Stimulated activated naive CD8-positive, alpha-beta T cell treated with anti-CD3 and anti-CD28 coated beads, Interleukin-15, amount 100 ng/mL, for 72 hours (primary cell): ENCODE measurements at places on chromosomes 7 and 10.

- no peak for DNase-seq
Measured at GRCh38 chr7:85392326-85392725, 205.5 kb upstream of the SEMA3D start.

DNA sequence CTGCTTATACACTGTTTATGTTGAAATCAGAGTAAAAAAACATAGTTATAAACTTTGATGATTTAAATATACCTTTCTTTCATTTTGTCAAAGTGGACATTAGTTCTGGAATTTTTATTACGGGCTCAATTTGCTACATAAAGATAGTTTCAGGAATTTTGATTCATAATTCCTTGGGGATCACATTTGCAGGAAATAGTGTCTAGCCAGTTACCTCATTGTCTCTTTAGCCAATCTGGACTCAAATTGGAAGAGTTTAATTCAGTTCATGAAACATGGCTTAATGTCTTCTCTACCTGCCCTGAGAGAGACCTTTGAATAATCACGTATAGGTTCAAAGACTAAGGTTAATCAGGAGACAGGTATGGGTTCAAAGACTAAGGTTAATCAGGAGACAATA lies 262.6 kb downstream of the HGF start:
- DNase-seq, result no peak

DNA sequence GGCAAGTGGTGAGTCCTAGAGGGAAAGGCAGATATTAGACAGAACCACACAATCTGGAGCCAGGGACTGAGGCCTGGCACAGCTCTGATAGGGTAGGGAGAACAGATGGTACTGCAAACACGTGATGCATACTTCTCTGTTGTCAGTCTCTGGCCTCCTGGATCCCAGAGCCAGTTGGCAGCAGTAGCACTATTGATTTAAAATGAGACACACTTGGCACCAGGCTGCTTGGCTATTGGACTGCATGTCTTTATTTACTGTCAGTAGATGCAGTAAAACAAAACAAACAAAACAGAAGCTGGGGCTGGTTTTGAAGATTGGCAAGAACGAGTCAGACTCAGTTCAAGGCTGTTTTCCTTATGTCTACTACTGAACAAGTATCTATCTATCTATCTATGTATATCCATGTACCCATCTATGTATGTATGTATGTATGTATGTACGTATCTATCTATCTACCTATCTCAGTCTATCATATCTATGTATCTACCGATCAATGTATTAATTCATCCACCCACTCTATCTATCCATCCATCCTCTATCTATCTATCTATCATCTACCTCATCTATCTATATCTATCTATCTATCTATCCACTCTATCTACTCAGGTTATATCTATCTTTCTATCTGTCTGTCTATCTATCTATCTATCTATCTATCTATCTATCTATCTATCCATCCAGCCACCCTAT lies 23.4 kb upstream of the MGAM2 start:
- DNase-seq, result no peak

GRCh38 chr7:101121991-101122932 lies 4.6 kb upstream of the SERPINE1 start:
- DNase-seq, result no peak

- no peak for DNase-seq
Measured at GRCh38 chr7:101764221-101764620, 53.2 kb upstream of the CUX1 start.

GRCh38 chr10:49600781-49601400 lies 9.2 kb upstream of the SLC18A3 start:
- DNase-seq, result no peak

DNA sequence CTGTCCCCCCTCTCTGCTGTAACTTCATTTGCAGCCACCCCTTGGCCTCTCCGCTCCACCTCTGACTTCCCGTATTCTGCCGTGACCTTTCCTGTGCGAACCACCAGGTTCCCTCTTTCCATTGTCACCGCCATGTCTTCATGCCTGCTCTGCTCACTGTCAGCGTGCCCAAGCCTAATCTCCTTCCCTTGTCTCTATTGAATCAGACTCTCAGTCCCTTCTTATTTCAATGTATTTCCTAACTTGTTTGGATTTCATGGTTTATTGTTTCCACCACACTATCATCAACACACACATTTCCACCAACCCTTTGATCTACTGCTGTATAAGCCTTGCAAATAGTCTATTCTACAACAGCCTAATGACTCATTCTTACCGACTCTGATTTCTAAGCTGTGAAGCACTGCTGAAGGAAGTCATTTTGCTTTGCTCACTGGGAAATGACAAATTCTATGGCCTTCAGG lies 30.0 kb upstream of the INHBA start:
- no peak for DNase-seq

DNA sequence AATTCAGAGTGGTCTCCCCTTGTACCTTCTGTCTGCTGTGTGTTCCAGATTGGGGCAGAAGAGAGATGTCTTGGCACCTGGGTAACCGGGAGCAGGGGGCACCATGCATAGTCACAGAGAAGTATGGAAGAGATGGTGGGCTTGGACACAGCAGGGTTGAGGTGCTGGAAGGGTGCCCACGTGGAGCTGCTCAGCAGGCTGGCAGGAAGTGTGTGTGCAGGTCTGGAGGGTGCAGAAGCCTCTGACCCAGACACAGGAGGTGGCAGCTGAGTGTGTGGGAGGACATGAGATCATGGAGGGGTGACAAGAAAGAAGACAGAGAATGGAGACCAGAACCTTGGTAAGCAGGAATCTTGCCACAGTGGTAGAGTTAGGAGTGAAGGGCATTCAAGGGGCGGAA lies 42.3 kb upstream of the DUSP5 start:
- no peak for DNase-seq

DNA sequence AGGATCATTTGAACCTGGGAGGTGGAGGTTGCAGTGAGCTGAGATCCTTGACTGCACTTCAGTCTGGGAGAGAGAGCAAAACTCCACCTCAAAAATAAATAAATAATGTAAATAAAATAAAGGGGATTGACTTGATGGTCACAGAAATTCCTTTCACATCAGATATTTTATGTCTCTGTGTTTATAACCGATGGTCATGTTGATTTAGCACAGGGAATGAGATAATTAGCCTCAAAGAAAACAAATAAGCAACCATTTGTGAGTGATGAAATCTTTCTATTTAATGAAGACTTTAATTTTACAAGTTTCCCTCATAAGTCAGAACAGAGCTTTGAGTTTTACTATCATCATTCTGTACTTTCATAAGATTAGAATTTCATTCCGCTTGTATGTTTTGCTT lies 64.8 kb upstream of the NUPR2 start:
- no peak for DNase-seq

GRCh38 chr10:113127261-113127900 lies 177.3 kb downstream of the TCF7L2 start:
- DNase-seq, result no peak

GRCh38 chr7:33109758-33110238 lies 594 bp upstream of the RP9 start:
- DNase-seq, result no peak

DNA sequence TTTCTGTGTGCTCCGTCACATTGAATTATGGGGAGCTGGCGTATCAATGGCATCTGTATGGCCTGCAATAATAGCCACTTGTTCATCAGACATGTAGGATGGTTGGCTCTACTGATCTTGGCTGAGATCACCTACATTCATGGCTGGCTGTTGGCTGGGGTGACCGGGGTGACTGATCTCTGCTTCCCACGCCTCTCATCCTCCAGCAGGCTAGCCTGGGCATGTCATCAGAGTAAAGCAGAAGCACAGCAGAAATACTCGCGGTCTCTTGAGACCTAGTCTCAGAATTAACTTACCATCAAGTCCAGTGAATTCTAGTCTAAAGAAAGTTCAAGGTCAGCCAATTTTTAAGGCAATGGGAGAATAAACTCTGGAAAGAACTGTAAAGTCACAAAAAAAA lies 257.7 kb upstream of the GLI3 start:
- DNase-seq, result no peak

DNA sequence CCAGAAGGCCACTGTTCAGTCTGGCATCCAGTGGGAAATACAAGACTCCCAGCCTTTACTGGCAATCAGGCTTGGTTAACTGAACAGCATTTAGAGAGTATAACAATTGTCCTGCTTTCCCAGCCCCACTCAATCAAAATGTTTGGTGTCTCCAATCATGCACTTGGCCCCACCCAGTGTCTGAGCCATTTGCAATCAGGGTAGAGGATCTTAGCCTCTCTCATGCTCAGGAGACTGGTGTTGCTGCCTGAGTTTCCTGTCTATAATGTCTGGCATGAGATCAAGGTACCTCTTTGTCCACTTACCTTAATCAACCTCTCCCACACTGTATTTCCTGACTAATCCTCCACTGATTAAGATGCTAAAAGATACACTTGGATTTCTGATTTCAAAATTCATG lies 290.2 kb upstream of the GHITM start:
- DNase-seq, result no peak

DNA sequence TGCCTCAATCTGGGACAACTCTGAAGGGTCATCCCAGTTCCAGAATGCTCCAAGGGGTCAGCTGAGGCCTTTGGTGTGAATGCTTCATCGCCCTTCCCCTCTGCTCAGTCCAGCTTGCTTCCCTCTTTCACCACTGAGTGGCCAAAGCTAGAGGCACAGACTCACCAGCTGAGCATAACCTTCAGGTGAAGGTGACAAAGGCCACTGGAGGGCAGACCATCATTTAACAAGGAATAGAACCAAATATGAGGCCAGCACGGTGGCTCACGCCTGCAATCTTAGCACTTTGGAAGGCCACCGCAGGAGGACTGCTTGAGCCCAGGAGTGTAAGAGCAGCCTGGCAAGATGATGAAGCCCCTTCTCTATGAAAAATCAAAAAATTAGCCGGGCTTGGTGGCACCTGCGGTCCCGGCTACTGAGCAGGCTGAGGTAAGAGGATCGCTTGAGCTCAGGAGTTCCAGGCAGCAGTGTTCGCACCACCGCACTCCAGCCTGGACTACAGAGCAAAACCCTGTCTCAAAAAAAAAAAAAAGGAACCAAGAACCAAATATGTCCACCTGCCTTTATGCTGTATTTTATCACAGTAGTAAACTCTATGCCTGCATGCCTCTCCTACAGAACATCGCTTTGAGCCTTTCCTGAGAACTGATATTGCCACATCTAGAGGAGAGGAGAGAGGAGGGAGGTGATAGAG lies 13.4 kb downstream of the PRKAG2 start:
- DNase-seq, result no peak

DNA sequence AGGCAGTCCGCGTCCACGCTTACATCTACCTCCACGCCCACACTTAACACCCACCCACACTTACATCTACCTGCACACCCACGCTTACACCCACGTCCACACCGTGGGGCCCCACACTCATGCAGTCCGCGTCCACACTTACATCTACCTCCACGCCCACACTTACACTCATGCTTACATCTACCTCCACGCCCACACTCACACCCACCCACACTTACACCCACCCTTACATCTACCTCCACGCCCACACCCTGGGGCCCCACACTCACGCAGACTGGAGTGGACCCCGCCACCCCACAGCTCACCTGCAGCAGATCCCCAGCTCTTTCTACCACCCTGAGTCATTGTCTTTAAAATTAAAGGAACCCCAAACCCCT lies 32.4 kb upstream of the PWWP2B start:
- DNase-seq, result no peak

GRCh38 chr10:6328699-6329423 lies 126.1 kb downstream of the PFKFB3 start:
- DNase-seq, result no peak

- DNase-seq, result no peak
Measured at GRCh38 chr7:48114115-48114514, 25.1 kb downstream of the UPP1 start.

GRCh38 chr7:24401628-24402593 lies 117.9 kb downstream of the NPY start:
- no peak for DNase-seq

- DNase-seq, result no peak
Measured at GRCh38 chr7:156166692-156167416, 354.6 kb upstream of the SHH start.

DNA sequence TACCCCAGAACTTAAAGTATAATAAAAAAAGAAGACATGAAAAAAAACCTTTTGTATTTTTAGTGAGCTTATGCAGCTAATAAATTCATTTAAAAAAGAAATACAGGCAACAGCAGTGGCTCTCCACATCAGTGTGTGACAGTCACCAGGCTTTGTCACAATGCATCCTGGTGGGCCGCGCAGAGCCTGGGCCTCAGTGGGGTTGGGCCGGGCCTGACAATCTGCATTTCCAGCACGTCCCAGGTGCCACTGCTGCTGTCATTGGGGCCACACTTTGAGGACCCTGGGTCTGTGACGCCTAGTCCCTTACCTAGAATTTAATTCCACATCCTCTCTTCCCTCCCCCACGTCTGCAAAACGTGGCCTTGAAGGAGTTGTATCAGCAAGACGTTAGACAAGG lies 284.5 kb downstream of the ADARB2 start:
- no peak for DNase-seq

GRCh38 chr10:71486484-71487114 lies 89.9 kb downstream of the CDH23 start:
- DNase-seq, result peak; percentile 35

GRCh38 chr10:101258179-101258885 lies 29.1 kb upstream of the LBX1 start:
- no peak for DNase-seq

GRCh38 chr7:5693529-5693928 lies 87.9 kb downstream of the RNF216 start:
- DNase-seq, result no peak

DNA sequence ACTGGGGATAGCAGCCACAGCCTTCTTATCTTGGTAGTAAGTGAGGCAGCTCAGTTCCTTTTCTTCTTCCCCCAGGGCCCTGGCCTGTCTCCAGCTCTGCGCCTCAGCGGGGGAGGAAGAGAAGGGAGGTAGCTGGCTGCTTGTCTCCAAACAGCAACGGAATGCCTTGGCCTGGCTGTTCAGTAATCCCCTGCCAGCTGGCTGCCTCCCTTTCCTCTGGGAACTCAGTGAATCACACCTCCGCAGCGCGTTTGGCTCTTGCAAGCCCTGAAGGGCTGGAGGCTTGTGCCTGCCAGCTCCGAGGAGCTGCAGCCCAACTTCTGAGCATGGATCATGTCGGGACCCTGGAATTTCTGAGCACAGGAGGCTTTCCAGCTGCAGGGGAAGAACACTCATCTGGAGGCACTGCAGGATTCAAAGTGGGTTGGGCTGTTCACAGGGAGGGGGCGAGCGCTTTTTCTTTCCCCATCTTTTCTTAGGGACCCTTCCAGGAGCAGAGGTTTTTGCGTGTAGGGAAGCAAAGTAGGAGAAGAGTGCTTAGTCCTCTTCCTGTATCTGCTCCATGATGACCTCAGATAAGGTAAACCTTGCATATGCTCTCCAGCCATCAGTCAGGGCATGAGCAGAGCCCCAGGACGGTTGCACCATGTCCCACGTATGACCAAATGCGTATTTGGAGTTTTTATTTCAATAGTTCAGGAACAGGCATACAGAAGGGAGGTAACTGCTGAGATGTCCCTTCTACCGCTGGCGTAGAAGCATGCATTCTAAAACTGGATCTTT lies 253.2 kb upstream of the INHBA start:
- DNase-seq, result no peak

- no peak for DNase-seq
Measured at GRCh38 chr7:36474283-36475010, 84.8 kb downstream of the ANLN start.
